ENCODE measurements at places on chromosomes 1 and 21. TPM values are rescaled to one million over a fixed set of nuclear protein-coding genes. Genes with fewer than 3 reads are reported as not detected.

Gene PTPN22
- 2.0 TPM for total RNA-seq

Gene SLAMF9
- total RNA-seq = not detected

Gene TNFSF18
- not detected for total RNA-seq

Gene EXTL1
- total RNA-seq = 0.79 TPM

Gene CACYBP
- total RNA-seq = 40.5 TPM

Gene TINAGL1
- total RNA-seq = 264 TPM

Gene MRPS6
- total RNA-seq = 18.8 TPM

- DNase-seq = no peak
Measured at GRCh38 chr1:209368864-209369598, 214.5 kb upstream of the CAMK1G start.

DNA sequence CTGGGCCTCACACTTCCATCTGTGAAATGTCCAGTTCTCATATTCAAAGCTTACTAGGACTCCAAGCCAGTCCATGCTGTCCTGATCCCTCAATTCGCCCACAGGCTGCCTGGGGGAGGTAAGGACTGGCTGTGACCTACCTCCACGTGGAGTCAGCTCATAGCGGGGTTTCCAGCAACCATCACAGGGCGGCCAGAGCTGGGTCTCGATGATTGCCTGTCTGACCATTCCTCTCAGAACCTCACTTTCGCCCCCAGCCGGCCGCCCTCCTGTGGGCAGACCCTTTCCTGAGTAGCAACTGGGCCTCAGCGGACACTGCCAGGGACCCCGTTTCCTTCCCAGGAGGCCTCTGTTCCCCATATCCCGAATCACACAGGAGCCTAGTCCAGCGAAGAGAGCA is 3.4 kb upstream of the RUNX3 start:
- DNase-seq = no peak

DNA sequence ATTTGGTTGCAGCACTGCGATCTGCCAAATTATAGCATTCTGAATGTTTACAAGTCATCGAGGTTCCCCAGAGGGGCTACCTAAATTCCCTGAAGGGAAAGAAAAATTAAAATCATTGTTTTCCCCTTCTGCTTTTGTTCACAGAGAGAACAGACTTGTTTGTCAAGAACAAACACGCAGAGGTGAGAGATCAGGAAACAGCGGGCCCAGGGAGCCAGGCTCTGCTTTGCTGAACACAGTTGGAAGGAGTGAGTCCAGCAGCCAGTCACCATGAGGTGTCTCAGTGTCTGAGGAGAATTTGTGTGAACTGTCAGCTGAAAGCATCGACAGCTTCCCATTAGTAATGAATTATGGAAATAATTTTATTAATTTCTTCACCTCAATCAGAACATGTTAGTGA is 52.5 kb downstream of the RWDD3 start:
- no peak for DNase-seq

- DNase-seq = peak; percentile 40
Measured at GRCh38 chr1:109817881-109818270, 54.2 kb upstream of the EPS8L3 start.

- DNase-seq = no peak
Measured at GRCh38 chr1:19124273-19124672, 85.8 kb downstream of the UBR4 start.

DNA sequence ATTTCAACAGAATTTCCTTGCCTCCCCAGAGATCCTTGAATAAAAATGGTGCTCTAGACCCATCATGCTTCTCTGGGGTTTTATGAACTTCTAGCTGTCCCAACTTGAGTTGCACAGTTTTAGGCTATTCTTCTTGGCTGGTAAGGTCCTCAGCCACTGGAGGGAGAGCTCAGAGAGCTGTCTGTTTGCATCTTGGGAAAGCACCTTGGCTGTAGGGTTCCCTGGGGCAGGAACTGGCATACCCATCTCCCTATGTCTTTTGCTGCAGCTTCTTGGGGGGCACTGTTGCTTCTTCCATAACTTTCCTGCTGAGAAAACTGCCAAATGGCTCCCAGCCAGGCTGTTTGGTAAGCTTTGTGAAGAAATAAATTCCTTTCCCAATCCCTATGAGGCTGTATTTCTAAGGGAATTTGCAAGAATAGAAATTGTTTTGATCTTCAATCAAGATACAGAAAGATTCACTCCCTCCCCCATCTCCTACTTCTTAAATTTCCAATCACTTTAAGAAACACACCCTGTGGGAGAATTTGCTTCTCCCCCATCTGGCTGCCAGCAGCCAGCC is 8.2 kb upstream of the FMOD start:
- DNase-seq = no peak

DNA sequence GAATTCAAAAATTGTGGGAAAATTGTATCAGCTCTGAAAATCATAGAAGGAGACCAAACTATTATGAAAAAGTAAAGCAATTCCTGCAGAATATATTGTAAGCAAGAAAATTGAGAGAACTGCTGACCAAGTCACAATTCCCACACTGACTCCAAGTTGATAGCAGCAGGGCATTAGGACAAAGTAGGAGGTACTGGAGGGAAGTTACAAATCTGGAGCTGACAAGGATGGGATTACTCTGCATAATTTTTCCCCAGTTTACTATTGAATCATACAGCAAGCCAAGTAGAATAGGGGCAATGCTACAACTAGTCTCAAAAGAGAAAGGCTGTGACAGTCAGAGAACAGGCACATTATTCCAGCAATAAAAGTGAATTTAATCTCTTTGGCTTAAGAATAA is 161.3 kb upstream of the USP25 start:
- no peak for DNase-seq

GRCh38 chr1:212507369-212507768 is 74.6 kb downstream of the NENF start:
- DNase-seq = no peak

- DNase-seq = no peak
Measured at GRCh38 chr1:201686714-201687455, 142.1 kb upstream of the IPO9 start.

- peak; percentile 78 for DNase-seq
Measured at GRCh38 chr1:162548170-162548569, 13.4 kb upstream of the UAP1 start.

GRCh38 chr21:27565364-27565763 is 598.5 kb upstream of the ADAMTS5 start:
- no peak for DNase-seq

GRCh38 chr1:12460121-12460520 is 157.9 kb downstream of the DHRS3 start:
- DNase-seq = no peak

- peak; percentile 66 for DNase-seq
Measured at GRCh38 chr1:17494114-17494729, 45.3 kb upstream of the ARHGEF10L start.

GRCh38 chr1:202806845-202807450 is 1.3 kb downstream of the KDM5B start:
- peak; percentile 57 for DNase-seq
